HT1080 (cell line): ENCODE measurements at places on chromosomes 2 and 18. TPM values are rescaled to one million over a fixed set of nuclear protein-coding genes. Genes with fewer than 3 reads are reported as not detected.

DNA sequence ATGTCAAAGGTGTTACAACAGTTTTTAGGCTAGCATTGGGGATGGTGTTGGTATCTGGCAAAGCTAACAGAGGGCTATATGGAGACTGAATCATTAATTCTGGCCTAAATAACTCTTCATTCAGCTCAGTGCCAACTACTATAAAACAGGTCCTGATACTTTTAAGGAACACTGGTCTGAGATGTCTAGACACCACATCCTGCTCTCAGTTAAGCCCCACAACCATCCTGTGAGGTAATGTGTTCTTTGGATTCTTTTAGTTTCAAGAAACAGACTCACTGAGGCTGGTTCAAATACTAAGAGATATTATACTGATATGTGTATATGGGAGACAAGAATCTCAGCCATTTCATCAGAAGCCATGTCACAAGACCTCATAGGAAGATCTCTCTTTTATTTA, 14.2 kb upstream of the HK2 start:
- no peak for DNase-seq

GRCh38 chr2:85775406-85776381, 21.9 kb downstream of the ATOH8 start:
- DNase-seq = no peak

- no peak for DNase-seq
These were observed 220.1 kb upstream of the NXPH2 start for GRCh38 chr2:139000131-139000785.

- no peak for DNase-seq
These were observed 12.9 kb downstream of the ADCY3 start for GRCh38 chr2:24907116-24907515.

- DNase-seq = no peak
These were observed 15.0 kb upstream of the CYP1B1 start for GRCh38 chr2:38090928-38091327.

DNA sequence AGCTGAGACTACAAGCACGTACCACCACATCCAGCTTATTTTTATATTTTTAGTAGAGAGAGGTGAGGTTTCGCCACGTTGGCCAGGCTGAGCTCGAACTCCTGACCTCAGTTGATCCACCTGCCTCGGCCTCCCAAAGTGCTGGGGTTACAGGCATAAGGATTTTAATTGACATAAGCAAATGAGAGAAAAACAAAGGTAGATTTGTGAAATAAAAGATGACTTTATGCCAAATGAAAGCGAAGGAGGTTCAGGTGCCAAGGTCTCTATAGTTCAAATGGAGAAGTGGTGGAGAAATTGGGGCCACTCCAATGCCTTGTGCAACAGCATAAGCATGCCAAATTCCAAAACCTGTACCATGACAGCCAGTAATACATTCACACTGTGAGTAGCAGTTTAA, 180.6 kb downstream of the MREG start:
- no peak for DNase-seq

DNA sequence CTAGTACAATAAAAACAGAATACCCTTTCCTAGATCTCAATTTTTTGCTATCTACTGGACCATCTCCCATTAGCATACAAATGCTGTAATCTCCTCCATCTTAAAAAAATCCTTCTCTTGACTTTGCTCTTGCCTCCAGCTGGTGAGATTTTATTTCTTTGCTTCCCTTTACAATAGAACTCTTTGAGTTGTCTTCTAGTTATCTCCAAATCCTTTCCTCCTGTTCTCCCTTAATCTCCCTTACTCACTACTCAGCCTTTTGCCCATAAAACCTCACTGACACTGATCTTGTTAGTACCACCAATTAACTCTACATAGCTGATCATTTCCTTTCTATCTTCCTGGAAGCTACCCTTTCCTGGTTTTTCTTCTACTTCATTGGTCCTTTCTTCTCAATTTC, 63.5 kb upstream of the FRZB start:
- DNase-seq = no peak

DNA sequence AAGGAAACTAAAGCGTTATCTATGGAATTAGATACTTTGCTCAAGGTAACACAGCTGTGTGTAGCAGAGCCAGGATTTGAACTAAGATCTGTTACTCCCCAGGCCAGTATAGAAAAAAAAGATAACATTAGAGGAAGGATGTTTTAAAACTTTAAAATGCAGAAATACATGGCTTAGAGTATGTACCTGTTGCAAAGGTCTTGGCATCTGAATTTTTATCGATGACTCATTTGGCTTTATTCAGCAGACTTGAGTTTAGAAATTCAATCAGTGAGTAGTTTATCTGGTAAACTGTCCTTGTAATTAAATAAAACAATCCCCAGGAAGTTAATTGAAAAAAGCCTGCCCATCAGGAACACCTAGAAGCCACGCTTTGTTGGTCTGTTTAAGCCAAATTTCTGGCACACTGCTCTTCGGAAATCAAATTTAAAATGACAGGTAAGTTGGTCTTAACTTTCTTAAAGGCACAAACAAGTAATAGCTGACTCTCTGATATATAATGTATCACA, 36.9 kb downstream of the SCN9A start:
- no peak for DNase-seq

DNA sequence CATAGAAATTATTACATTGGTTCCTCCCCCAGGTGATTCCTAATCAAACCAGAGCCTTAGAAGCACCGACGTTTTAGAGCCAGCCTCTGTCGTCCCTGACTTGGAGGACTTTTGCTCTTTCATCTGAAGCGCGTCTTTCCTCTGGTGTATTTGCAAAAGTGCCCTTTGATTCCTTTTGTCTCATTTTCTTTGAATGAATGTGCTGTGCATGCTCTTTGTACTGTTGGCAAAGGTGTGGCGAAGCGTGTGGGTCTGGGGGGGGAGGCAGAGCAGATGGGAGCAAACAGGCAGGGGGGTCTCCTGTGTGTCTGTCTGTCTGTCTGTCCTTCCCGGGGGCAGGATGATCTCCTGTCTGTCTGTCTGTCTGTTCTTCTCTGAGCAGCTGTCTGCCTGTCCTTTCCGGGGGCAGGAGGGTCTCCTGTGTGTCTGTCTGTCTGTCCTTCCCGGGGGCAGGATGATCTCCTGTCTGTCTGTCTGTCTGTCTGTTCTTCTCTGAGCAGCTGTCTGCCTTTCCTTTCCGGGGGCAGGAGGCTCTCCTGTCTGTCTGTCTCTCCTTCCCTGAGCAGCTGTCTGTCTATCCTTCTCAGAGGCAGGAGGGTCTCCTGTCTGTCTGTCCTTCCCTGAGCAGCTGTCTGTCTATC, 205.5 kb upstream of the MYT1L start:
- no peak for DNase-seq

GRCh38 chr2:3316456-3317276, 61.0 kb downstream of the EIPR1 start:
- DNase-seq = no peak

GRCh38 chr2:225052703-225053102, 10.4 kb upstream of the DOCK10 start:
- no peak for DNase-seq

DNA sequence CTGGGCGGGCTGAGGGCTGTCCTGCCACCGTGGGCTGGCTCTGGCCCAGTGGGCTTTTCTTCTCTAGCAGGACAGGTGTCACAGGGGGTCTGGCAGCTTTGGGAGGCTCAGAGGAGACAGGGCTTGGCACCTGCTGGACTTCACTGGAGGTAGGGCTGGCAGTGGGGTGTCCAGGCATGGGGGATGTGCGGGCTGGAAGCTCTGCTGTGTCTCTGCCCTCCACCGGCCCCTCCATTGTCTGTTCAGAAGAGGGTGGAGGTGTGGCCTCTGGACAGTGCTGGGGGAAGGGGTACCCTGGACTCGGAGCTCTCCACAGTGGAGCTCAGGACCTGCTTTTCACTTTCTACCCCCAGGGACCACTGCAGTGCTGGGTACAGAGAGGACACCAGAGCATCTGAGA, 9.2 kb downstream of the PTPRN start:
- DNase-seq = no peak

- no peak for DNase-seq
These were observed 501 bp downstream of the LPIN1 start for GRCh38 chr2:11746807-11747459.

DNA sequence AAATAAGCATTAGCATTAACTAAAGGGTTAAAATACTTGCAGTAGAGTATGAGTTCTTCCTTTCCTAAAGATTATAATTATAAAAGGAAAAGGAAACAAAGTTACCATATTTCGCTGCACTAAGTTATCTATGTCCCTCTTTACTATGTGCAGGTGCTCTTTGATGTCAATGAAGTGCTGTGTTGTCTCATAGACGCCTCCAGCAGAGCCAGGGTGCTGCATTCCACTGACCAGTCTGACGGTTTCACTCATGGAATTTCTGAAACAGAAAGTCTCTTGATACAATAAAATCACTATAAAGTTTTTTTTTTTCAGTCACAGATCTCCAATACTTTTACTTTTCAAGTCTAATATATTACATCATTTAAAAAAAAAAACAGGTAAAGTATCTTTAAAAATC, 14.5 kb upstream of the CPLX4 start:
- no peak for DNase-seq

DNA sequence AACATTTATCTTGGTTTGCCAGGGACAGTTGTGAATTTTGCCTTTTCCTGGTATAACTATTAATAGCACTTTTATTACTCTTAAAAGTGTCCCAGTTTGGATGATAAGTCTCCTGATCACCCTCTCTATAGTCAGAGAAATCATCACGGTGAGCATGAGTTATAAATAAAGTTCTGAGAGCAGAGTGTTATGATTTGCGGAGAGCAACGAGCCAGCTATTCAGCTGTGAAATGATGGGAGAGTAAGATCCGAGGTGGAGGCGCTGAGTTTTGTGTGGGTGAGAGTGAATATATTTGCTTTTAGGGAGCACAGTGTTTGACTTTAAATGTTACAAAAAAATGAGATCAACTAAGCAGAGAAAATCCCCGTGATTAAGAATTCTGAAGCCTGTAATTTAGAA, 179.6 kb downstream of the DSC3 start:
- DNase-seq = no peak

DNA sequence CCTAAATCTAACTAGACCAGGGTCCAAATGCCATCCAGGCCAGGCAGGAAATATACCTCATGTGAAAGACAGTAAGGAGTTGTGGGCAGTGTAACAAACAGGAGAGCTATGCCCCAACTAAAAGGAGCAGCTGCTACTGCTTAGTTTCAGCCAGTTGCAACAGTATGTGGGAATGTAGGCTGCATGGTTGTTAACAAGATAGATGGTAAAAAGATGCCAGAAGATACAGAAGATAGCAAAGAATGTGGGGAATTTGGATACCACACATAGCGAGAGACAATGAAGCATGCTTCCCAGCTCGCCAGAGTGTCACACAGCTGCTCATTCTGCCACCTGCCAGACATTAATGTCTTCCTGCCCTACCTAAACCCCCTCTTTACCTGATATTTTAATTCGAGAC, 39.4 kb upstream of the CYBRD1 start:
- no peak for DNase-seq

- DNase-seq = no peak
These were observed 176.8 kb downstream of the ZNF407 start for GRCh38 chr18:74774486-74774885.

- no peak for DNase-seq
These were observed 233.9 kb downstream of the ATAD2B start for GRCh38 chr2:23692851-23693605.

DNA sequence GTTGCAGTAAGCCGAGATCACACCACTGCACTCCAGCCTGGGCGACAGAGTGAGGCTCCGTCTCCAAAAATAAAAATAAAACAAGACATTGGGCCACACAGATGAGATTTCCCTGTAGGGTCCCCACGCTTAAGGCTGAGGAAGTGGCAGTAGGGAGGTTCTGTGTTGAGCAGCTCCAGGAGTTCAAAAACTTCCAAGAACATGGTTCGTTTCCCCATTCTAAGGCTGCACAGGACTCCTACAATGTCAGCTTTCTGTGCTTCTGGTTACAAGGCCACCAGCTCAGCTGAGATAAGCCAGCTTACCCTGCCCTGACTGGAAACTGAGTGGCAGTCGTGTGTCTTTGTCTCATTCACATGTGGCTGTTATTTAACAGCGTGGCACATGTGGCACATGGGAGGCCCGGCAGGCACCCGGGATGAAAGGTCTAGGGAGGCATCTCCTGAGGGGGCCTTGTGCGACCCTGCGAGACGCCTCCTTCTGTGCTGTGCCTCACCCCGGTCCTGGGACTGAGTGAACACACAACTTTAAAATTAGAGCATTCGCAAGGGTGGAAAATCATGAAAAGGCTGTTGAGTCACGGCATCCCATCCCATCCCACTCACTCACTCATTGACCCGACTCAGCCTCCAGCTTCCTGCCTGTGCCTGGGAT, 7.7 kb downstream of the ITGB1BP1 start:
- DNase-seq = no peak

DNA sequence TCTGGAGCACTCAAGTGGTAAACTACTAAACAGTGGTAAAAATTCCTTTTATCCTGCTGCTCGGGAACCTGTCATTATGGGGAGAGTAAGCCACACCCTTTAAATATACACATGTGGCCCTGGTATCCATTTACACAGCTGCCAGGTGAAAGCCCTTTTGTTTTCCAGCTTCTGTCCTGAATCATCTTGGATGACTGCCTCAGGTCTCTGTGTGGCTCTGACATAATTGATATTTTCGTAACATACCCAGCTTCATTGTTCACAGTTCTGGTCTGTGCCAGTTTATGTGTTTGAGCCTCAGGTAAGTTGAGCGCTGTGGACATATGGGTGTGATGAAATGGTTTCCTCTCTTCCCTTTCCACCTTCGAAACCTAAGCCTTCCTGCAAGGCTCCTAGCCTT, 15.7 kb upstream of the TTC39C start:
- DNase-seq = peak; percentile 56

DNA sequence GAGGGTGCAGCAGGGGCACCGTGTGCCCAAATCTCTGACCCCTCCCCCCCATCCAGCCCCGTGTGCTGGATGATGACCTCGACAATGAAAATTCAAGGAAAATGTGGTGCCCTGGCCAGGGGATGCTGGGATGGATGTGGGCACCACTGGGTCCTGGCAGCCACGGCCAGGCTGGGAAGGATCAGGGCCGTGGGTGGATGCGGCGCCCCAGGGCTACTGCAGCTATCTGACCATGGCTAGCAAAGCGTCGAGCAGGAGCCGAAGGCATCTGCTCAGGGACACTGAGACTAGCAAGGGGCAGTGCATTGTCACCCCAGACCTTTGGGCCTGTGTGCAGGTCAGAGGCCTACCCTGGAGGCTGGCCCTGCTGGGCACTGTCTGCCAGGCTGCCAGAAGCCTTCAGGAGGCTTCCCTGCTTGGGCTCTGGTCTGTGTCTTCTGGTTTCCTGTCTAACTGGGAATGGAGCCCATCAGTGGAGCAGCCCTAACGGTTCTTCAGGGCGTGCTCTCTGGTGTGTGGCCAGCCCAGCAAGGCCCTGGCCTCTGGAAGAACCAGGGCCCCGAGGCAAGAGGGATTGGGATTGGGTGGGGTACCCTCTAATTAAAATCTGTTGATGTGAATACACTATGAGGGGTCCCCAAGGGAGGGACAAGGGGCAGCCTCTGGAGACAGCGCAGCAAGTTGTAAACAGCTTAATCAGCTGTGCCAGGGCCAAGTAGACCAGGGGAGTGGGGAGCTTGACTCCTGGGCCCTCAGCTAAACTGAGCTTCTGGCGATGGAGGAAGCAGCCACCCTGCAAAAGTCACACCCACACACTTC, 98.0 kb downstream of the STPG4 start:
- no peak for DNase-seq

Gene MYO7B
- total RNA-seq = 1.1 and 1.3 TPM in 2 replicates

Gene MEP1B
- not detected in 2 replicates for total RNA-seq

Gene PDE11A
- 0.30 and 0.42 TPM in 2 replicates for total RNA-seq

Gene SERPINB4
- not detected in 2 replicates for total RNA-seq

Gene ADD2
- 39.3 and 79.9 TPM in 2 replicates for total RNA-seq

Gene PKP4
- total RNA-seq = 23.3 and 37.3 TPM in 2 replicates

Gene LOXL3
- total RNA-seq = 48.5 and 49.8 TPM in 2 replicates

Gene COL6A3
- 251 and 254 TPM in 2 replicates for total RNA-seq

Gene GBX2
- total RNA-seq = 1.9 and 3.7 TPM in 2 replicates

Gene PLEK
- not detected in 2 replicates for total RNA-seq

Gene ALLC
- not detected in 2 replicates for total RNA-seq

Gene AMER3
- total RNA-seq = not detected in 2 replicates

Gene DUSP19
- total RNA-seq = 1.2 and 3.2 TPM in 2 replicates
